Stimulated activated CD4-positive, alpha-beta T cell treated with anti-CD3 and anti-CD28 coated beads, Interleukin-1b, Interleukin-23, amount 100 ng/mL, for 1 hour (primary cell): ENCODE measurements at places on chromosomes 7 and 10.

GRCh38 chr7:138668229-138668596 lies 32.9 kb downstream of the SVOPL start:
- no peak for DNase-seq

DNA sequence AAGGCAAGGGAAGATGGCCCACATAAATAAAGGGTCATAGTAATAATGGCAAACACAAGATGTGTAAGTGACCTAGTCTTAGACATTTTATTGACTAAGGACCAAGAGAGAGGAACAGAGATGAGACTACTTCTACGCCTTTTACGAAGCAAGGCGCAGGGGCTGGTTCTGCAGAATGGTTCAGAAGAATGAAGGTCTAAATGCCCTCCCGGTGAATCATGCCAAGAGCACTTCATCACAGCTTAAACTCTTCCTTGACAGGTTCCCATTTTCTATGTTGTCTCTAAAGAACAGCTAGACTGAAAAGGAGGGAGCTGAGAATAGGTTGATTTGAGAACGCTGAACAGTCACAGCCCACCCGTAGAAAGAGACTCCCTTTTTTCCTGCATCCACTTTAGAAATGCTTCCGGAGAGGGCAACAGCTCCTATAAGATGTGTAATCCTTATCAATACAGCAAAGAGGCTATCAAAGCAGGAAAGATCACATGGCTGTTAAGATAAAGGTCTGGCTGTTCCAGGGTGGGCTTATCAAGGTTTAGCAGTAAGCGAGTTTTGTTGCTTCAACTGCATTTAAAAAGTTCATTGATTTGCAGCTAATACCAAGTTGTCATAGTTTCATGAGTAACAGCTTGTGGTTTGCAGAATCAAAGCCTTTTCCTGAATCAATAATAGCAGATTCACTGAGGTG lies 93.4 kb upstream of the AUTS2 start:
- no peak for DNase-seq

- DNase-seq, result no peak
Measured at GRCh38 chr10:29703271-29703670, 68.5 kb upstream of the SVIL start.

GRCh38 chr7:39702133-39702532 lies 78.8 kb downstream of the RALA start:
- DNase-seq, result no peak

DNA sequence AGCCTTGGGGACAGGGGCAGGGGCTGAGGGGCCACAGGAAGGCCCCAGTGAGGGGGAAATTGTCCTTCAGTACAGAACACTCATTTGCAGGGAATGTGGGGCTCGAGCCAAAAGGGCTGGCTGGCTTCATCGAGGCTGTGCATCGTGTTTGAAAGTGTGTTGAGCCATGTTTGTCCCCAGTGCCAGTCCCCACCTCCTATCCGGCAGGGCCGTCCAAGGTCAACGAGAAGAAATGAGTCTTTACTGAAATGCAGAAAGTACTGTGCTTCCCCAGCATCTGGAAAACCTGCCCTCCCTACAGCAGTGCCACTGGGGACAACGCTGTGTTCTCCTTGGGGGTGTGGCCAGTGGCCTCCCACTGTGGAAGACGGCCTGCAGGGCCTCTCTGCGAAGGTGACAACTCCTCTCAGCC lies 214.1 kb downstream of the KLF6 start:
- DNase-seq, result no peak

DNA sequence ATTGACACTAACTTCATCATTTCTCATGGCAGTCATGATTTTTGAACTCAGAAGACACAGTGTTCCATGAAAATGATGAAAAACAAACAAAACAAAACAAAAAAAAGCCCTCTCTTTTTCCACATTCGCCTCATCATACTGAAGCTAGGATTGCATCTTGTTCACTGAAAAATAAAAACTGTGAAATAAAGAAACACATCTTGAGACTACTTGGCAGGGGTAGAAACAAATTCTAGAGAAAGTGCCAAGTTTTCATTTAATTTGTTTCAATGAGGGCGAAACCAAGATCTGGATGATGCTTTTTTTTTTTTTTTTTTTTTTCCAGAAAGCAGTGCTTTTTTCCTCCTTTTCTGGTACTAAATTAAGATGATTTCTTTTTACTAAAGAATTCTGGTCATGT lies 350.4 kb upstream of the ETV1 start:
- no peak for DNase-seq

- DNase-seq, result no peak
Measured at GRCh38 chr7:30201921-30202320, 67.1 kb downstream of the MTURN start.

GRCh38 chr7:137657476-137658189 lies 189.1 kb downstream of the DGKI start:
- no peak for DNase-seq

- no peak for DNase-seq
Measured at GRCh38 chr10:86964061-86964846, 4.0 kb upstream of the ADIRF start.

- no peak for DNase-seq
Measured at GRCh38 chr10:48234295-48234694, 40.2 kb downstream of the FRMPD2 start.

DNA sequence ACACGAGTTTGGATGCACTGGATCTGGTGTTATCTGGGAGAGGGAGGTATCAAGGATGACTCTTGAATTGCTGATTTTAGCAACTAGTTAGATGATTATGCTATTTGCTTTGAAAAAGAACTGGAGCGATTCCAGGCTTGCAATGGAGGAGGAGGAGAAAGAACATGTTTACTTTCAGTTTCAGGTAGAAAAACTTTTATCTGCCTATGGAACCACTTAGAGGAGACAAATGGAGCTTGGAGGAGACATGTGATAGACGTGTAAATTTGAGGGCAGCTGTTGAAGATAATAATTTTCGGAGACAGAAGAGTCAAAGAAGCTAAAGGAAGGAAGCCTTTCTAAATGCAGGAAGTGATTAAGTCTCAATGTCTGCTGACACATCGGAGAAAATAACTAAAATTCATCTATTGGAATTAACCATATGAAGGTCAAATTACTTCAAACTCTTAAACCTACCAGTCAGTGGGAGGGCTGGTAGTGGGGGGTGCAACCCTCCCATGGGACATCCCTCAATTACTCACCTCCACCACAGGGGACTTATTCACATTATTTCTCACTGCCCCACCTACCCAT lies 56.4 kb upstream of the GNAI1 start:
- no peak for DNase-seq

DNA sequence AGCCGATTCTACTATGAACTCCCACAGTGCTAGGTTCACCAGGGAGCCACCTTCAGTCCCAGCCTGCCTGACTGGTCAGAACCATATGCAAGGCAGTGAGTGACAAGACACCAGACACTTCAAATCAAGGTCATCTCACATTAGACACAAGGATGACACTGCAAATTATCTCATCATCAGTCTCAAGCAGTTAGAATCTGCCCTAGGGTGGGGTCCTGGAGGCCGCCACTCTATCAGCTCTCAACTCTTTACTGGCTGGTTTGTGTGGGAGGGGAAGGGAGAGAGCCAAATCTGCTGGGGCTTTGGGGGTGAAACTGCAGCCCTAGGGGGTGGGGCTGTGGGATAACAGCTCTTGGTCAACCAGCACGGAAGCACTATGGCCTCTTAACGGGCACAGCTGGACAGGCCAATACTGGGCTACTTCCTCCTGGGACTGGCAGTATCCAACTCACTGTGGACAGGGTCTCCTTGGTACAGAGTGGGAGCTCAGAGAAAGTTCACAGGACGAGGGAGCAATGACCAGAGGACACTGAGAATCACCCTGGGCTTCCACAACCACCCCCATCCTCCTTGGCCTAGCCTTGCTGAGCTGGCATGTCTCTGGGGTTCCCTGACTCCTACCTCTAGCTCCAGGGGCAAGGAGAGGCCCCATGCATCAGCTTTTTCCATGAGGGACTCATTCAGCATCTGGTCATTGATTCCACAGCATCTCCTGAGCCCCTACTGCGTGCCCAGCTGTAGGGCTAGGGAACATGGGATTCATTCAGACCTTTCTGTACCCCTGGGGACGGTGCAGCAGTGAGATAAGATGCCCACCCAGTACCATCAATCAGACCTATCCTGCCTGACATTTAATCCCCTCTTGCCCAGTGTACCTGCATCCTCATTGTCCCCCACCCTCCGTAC lies 5.4 kb downstream of the GPRIN2 start:
- DNase-seq, result no peak

DNA sequence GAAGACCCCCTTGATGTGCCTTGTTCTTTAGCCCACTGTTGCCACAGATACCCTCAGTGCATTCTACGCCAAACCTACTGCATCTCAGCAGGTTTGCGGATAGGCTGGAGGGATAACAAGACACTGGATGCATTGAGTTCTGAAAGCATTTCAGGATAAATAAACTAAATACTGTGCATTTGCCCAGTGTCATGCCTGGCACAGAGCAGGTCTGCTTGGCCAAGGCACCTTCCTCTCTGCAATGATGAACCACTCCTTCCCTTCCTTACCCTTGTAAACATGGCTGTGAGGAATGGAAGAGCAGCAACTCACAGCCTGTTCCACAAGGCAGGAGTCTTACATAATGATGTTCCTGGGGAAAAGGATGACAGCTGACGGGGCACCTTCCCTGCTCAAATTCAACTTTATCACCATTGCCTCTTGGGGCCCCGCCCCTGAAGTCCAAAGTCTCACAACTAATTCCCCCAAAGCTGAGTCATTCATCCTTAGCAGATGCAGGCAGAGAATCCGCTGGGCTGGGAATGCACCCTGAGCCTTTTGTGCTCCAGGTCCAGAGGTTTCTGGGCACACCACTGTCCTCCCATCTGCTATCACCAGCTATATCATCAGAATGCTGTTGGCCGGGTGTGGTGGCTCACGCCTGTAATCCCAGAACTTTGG lies 11.6 kb downstream of the DDX56 start:
- DNase-seq, result no peak

DNA sequence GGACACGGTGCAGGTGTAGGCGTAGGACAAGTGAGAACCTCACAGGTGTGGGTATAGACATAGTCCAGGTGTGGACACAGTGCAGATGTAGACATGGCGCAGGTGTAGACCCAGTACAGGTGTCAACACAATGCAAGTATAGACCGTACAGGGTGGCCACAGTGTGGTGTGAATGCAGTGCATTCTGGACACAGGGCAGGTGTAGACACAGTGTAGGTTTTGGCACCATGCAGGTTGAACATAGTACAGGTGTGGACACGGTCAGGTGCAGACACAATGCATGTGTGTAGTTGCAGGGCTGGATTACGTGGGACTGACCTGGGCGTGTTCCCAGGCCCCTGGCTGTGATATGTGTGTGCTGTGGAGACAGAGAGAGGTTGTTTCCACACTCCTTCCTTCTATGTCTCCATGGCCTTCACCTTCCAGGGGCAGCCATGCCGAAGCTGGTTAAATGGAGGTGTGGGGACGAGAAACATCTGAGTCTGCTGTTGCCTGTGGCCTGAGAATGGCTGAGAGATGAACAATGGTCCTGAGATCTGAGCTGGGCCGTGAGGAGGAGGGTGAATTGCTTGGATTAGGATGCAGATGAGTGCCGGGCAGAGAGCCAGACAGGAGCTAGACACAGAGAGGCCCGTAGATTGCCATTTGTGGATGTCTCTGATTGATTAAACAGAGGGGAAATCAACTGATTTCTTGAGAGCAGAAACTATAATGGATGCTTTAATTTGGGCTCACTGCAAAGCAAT lies 343.9 kb upstream of the SHH start:
- DNase-seq, result no peak

- no peak for DNase-seq
Measured at GRCh38 chr7:95264363-95264891, 59.9 kb downstream of the PON1 start.

DNA sequence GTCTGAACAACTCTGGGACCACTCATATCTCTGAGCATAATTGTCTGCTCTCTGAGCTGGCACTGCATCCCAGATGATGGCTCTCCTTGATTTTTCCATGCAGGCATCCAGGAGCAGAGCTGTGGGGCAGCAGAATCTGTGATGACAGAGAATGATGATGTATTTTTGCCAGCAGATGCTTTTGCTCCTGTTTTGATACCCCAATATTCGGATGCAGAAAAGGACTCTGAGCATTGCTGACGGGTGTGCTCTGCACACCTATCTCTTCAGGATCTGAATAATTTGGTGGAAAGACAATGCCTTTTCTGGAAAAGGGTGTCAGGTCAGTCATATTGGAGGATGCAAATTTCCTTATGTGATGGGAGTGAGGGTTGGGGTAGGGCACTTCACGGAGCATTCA lies 735.9 kb downstream of the KCNMA1 start:
- no peak for DNase-seq
